ENCODE measurements at places on chromosomes 6 and 20. TPM values are rescaled to one million over a fixed set of nuclear protein-coding genes. Genes with fewer than 3 reads are reported as not detected.
A peak's percentile ranks its signal among the peaks of the same experiment; 100 is the strongest.

The DCDC2 gene
- 0.04 TPM for total RNA-seq

DNA sequence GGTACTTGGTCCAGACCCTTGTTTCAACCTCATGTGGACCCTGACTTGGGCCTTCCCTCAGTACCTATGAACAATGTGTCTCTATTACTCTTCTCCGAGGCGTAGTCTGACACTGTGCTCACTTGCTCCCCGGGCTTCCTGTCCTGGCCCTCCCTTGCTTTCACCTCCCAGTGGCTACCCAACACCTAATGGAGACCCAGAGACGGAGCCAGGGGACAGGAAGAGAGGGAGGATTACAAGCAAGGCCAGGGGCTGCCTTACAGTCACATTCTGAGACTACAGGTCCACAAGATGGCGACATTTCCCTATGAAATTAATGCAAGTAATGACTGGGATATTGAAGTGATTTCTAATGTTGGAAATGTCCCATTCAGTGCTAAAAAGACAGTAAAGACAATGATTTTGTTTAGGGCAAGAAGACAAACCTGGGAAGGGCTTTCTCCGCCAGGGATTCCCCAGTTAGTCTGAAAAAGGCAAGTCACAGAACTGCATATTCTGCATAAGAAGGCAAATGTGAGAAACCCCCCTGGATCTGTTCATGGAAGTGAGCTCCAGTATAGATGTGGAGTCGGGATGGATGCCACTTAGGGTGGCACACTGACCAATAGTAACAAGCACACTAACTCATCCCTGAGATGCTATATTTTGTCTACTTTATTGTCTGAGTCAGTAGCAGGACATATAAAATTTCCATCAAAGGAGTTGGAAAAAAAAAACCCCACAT, 44.0 kb upstream of the ZBTB24 start:
- peak; percentile 30 for DNase-seq
- H3K27me3 ChIP-seq = no peaks in the 10 kb centered on the region
- H3K4me3 ChIP-seq = no peak overlapping the region
- H3K36me3 ChIP-seq = peaks cover 3% of the 10 kb centered on the region
- H3K27ac ChIP-seq = peak overlapping the region; percentile 64

DNA sequence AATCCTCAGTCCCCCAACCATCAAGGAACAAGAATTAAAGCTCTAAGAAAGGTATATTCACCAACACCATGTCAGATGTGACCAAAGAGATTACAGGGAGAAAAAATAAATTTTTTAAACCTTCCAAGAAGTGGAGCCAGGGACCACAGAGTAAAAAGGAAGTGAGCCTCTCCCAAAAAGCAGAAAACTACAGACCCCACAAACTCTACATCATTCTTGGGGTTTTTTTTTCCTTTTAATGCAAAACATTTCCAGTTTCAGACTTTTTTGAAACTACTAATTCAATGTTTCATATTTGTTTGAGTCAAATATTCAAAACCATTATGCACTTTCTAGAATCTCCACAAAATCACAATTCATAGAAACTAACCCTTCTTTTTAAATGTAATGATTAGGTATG, 6.8 kb upstream of the IL17F start:
- H3K4me1 ChIP-seq = peaks cover 42% of the 10 kb centered on the region
- H3K4me3 ChIP-seq = no peak overlapping the region
- DNase-seq = no peak
- H3K36me3 ChIP-seq = peaks cover 2% of the 10 kb centered on the region
- peaks cover 59% of the 10 kb centered on the region for H3K27me3 ChIP-seq
- peak overlapping the region; percentile 37 for H3K27ac ChIP-seq

DNA sequence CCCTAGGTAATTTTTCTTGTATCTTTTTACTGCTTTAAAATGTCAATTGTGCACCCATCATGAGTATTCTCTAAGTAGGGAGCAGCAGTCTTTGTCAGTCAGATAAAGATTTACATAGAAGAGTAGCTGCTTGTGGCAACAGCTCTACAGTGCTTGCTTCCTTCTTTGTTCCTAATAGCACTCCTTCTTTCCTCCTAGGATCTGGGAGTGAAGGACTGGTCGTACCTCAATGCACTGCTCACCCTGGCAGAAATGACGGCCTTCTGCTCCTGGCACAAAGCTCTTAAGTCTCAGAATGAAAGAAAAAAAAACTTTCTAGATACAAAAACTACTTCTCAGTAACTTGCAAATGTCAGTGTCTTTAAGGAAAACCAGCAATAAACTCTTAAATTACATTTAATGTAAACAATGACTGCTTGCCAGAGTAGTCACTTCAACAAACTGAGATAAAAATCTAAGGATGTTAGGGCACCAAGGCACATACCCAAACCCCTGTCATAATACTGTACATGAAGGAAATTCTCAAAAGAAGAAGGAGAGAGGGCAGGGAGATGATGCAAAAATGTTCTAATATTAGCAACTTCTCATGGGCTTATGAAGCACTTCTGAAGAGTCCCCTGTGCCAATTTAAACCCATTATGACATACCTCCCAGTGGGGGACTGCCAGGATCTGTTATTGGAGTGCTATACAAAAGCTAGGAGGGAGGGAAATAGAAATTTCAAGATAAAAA, 34.0 kb downstream of the NCOA6 start:
- no peaks in the 10 kb centered on the region for H3K27me3 ChIP-seq
- DNase-seq = no peak
- no peak overlapping the region for H3K27ac ChIP-seq

DNA sequence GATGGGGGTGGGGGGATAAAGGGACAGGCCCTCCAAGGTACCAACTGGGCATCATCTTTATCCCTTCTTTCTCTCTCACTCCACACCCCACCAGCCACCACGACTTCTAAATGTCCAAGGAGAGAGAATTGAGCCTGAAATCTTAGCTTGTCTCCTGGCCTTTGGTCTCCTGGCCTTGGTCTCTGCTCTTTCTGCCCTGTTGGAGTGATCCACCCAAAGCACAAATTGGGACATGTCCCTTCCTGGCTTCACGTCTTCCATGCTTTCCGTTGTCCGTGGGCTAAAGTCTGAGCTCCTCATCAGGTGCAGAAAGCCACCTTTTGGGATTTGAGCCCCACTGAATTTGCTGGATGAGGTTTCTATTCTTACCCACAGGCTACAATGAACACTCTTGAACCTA, 8.4 kb downstream of the ADIG start:
- no peak overlapping the region for H3K4me3 ChIP-seq
- H3K36me3 ChIP-seq = no peaks in the 10 kb centered on the region
- no peaks in the 10 kb centered on the region for H3K27me3 ChIP-seq
- no peak overlapping the region for H3K27ac ChIP-seq
- H3K4me1 ChIP-seq = peaks cover 2% of the 10 kb centered on the region
- no peak for DNase-seq

The CBLN4 gene
- total RNA-seq = not detected

The VGLL2 gene
- not detected for total RNA-seq

DNA sequence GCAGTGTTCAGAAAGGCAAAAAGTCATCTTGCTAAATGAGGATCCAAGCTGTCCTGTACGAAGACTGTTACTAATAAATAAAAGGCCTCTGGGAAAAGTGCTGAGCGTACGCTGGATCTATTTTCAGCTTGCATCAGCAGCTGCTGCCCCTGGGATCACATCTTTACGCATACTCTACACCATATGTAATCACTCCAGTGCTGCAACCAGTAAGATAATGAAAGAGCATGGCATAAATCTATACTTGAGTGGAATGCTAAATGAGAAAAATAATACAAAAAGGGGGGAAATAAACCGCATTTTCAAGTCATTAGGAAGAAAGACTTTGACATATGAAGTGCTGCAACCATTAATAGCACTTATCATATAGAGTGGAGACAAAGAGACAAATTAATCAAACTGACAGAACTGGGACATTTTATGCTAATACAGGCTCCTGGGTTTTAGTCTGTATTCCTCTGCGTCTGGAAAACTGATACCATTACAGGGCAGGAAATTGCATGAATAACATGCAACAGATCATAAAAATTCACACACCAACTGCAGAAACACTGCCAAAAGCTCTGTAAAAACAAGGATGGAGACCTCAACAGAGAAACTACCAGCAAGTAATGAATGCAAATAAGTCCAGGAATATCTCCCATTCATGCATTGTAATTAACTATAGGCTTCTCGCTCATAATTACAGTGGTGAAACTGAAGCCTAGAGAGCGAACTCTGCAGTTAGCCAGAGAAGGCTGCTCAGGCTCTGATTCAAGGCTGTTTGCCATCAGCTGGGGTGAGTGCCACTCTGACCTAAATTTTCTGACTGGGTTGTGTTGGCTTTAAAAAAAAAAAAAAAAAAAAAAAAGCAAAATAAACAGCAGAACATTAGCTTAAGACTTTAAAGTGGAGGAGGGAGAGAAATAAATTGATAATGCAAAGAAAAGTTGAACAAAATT, 83.8 kb downstream of the GJA10 start:
- peaks cover 50% of the 10 kb centered on the region for H3K4me1 ChIP-seq
- H3K36me3 ChIP-seq = peaks cover 51% of the 10 kb centered on the region
- DNase-seq = no peak
- no peak overlapping the region for H3K27ac ChIP-seq

DNA sequence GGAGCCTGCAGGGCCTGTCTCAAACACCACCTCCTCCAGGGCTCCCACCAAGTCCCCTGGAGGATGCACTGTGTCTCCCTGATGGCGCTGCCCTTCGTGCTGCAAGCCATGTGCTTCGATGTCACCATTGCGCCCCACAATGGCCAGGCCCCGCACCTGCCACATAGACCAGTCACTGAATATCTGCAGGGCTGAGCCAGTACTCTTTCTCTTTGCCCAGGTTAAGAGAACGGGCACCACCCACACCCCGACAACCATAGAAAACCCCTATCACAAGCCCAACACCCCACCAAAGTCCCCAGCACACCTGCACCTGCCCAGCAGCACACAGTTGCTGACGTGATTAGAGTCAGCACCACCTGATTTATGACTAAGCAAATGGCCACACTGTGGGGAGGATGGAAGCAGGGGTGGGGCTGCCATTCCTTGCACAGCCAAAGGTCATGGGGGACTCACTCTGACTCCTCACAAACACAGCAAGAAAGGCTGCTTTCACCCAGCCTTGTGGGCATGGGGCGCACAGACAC, 104.3 kb downstream of the SLC23A2 start:
- no peaks in the 10 kb centered on the region for H3K27me3 ChIP-seq
- H3K36me3 ChIP-seq = peaks cover 13% of the 10 kb centered on the region
- H3K4me3 ChIP-seq = no peak overlapping the region
- H3K27ac ChIP-seq = no peak overlapping the region
- no peak for DNase-seq

The FAM83D gene
- total RNA-seq = 14.2 TPM

DNA sequence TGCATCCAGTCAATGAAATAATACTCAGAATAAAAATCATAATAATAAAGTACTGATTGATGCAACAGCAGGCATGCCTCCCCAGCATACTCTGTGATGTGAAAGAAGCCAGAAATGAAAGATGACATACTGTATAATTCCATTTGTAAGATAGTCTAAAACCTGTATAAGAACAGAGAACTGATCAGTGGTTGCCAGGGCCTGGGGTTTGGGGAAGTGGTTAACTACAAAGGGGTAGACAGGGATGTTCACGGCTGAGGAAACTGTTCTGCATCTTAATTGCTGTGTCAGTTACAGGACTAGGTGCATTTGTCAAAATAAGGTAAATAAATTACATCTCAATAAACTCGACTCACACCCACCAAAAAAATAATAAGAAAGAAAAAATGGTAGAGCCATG, 81.3 kb upstream of the BMP2 start:
- no peak overlapping the region for H3K4me3 ChIP-seq
- DNase-seq = no peak
- no peaks in the 10 kb centered on the region for H3K36me3 ChIP-seq
- no peak overlapping the region for H3K27ac ChIP-seq

The SRSF3 gene
- total RNA-seq = 585 TPM

DNA sequence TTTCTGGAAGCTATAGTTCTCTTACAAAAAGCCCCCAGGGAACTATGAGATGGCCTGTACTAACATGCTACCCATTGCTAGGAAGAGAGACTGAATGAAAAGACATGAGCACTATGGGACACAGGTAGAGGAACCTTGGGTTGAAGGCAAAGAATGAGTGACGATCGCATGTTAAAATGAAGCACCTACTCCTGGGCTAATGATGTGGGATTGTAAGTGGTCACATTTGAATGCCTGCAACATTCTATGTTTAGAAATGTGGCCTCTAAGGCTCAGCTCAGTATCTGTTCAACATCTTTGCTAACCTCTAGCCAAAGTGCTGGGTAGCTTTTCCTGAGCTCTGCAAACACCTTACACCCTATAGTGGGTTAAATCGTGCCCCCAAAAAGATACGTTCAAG, 5.2 kb upstream of the ZC3H12D start:
- H3K36me3 ChIP-seq = peaks cover 4% of the 10 kb centered on the region
- no peak overlapping the region for H3K27ac ChIP-seq
- DNase-seq = no peak
- no peak overlapping the region for H3K4me3 ChIP-seq
- no peaks in the 10 kb centered on the region for H3K27me3 ChIP-seq

- no peak for DNase-seq
- no peaks in the 10 kb centered on the region for H3K27me3 ChIP-seq
- no peak overlapping the region for H3K4me3 ChIP-seq
- H3K4me1 ChIP-seq = peaks cover 28% of the 10 kb centered on the region
- no peaks in the 10 kb centered on the region for H3K36me3 ChIP-seq
Observed at GRCh38 chr6:135871296-135871695, 19.8 kb downstream of the PDE7B start.

GRCh38 chr20:41344477-41344876, 3.9 kb downstream of the LPIN3 start:
- peaks cover 7% of the 10 kb centered on the region for H3K4me1 ChIP-seq
- H3K4me3 ChIP-seq = no peak overlapping the region
- no peak for DNase-seq
- no peak overlapping the region for H3K27ac ChIP-seq
- H3K36me3 ChIP-seq = no peaks in the 10 kb centered on the region

The LRRC1 gene
- total RNA-seq = 1.5 TPM

- DNase-seq = no peak
- H3K36me3 ChIP-seq = no peaks in the 10 kb centered on the region
- no peak overlapping the region for H3K27ac ChIP-seq
- no peaks in the 10 kb centered on the region for H3K4me1 ChIP-seq
- peaks cover 2% of the 10 kb centered on the region for H3K27me3 ChIP-seq
- no peak overlapping the region for H3K4me3 ChIP-seq
Observed at GRCh38 chr6:140459209-140459608, 1084.8 kb upstream of the CITED2 start.

GRCh38 chr6:146361128-146361924, 182.3 kb upstream of the RAB32 start:
- peaks cover 1% of the 10 kb centered on the region for H3K4me1 ChIP-seq
- DNase-seq = no peak
- H3K27ac ChIP-seq = no peak overlapping the region

DNA sequence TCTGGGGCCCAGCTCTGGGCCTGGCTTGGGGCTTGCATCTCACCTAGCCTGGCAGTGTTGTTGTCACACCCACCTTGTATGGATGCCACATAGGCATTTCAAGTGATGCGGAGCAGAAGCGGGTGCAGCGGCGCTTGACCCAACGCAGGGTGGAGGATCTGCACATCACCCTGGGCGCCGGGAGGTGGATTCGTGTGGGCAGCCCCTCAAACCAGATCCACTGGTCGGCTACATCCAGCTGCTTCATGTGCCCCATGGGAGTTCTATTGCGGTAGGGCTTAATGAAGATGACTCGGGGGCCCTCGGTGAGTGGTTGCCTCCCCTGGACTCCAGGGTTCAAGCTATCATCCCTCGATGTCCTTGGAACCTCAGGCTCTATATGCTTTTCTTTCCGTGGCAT, 3.2 kb downstream of the TP53TG5 start:
- peaks cover 7% of the 10 kb centered on the region for H3K36me3 ChIP-seq
- DNase-seq = no peak
- H3K27ac ChIP-seq = no peak overlapping the region
- H3K4me3 ChIP-seq = no peak overlapping the region

- peaks cover 28% of the 10 kb centered on the region for H3K27me3 ChIP-seq
- DNase-seq = peak; percentile 14
- no peak overlapping the region for H3K27ac ChIP-seq
- no peaks in the 10 kb centered on the region for H3K36me3 ChIP-seq
- H3K4me1 ChIP-seq = no peaks in the 10 kb centered on the region
Observed at GRCh38 chr6:13908955-13909381, 15.8 kb upstream of the RNF182 start.
